ENCODE measurements at places on chromosomes 7 and 10. TPM values are rescaled to one million over a fixed set of nuclear protein-coding genes. Genes with fewer than 3 reads are reported as not detected.

DNA sequence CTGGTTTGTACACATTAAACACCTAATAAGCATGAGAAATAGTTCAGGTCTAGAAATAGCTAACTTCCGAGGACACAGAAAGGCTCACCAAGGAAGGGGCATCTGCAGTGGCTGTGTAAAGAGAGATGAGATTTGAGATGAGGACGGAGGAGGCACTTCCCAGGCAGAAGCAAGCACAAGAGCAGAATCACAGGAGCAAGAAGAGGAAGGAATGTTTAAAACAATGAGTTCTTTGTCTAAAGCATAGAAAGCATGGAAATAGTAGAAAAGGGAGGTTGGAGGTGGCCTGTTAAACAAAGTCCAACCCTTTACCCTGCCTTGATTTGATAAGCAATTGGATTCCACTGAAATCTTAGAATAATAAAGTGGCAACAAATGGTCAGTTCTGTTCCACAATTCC, 11.6 kb upstream of the PON3 start:
- no peak for DNase-seq

DNA sequence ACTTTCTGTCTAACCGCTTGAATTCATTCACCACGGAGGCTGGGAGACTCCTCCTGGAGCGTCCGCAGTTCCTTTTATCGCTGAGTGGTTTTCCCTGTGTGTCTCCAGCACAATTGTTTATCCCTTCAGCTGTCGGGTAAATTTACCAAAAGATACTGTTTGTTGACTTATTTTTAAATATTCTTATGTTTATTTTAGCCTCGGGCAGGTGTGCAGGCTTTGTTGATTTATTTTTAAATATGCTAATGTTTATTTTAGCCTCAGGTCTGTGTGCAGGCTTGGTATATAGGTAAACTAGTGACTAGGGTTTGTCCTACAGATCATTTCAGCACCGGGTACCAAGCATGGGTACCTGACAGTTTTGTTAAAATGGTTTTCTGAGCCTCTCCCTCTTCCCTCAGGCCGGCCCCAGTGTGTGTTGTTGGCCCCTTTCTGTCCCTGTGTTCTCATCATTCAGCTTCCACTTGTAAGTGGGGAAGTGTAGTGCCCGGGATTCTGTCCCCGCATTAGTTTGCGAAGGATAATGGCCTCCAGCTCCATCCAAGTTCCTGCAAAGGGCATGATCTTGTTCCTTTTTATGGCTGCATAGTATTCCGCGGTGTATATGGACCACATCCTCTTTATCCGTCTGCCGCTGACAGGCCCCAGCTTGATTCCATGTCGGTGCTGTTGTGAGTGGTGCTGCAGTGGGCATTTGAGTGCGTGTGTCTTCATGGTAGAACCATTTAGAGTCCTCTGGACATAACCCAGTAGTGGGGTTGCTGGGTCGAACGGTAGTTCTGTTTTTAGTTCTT, 5.3 kb downstream of the GET4 start:
- no peak for DNase-seq

DNA sequence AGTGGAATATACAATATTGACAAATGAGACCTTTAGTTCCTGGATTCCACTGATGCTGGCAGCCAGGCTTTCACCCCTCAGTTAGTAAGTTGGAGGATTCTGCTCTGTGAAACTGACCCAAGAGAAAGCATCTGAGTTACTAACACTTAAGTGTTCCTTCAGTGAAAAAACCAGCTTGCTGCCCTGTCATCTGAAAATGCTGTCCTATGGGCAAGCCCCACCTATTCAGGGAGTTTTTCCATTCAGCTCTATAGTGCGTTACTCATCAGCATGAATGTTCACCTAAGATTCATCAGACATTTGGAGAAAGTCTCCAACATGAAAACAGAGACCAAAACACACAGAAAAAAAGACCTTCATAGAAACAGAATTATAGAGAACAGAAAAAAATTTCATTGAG, 37.9 kb downstream of the PRPF18 start:
- no peak for DNase-seq

- DNase-seq = no peak
These were observed 17.6 kb upstream of the BHLHA15 start for GRCh38 chr7:98193474-98194180.

GRCh38 chr7:21773326-21773725, 172.4 kb downstream of the CDCA7L start:
- DNase-seq = no peak

The SSC4D gene
- 0.91 TPM for total RNA-seq

DNA sequence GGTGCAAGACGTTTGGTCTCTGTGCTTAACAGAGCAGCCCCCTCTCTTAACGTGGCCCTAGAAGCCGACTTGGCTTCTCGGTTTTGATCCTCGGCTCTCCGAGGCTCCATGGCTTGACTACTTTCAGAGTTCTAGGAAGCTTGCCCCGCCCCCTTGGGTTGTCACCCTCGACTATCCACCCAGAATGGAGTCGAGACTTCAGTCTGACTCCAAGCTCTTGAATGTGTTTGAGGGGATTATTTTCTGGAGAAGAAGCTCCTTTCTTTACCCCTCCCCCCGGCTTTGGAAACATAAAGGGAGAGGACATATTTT, 448 bp downstream of the SEC24C start:
- peak; percentile 81 for DNase-seq

GRCh38 chr10:76881477-76882220, 756.0 kb downstream of the KCNMA1 start:
- peak; percentile 6 for DNase-seq

DNA sequence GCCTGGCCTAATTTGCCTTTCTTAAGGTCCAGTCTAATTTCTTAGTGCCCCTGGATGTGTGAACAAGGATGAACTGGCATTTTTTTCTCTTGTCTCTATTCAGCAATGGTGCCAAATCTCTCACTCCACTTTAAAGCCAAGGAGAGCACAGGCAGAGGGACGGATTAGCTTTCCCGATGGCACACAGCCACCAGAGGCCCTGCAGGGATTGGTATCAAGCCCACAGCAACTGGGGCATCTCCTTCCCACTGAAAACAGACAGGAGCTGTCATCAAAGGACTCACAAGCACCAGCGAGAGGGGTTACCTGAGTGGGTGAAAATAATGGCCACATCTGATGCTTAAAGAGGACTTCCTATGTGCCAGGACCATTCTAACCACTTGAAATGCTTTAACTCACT, 83.1 kb downstream of the ITIH5 start:
- no peak for DNase-seq

The GPR15LG gene
- not detected for total RNA-seq

The CPVL gene
- total RNA-seq = not detected

The ALOX5 gene
- 0.21 TPM for total RNA-seq

The SRRM3 gene
- total RNA-seq = not detected

The METTL27 gene
- total RNA-seq = 2.2 TPM

- peak; percentile 15 for DNase-seq
These were observed 12.9 kb downstream of the MMRN2 start for GRCh38 chr10:86944471-86944870.

The VWA2 gene
- not detected for total RNA-seq

The DKK1 gene
- total RNA-seq = not detected

The TCAF2 gene
- 50.6 TPM for total RNA-seq

GRCh38 chr10:46552526-46553237, 3.8 kb downstream of the GPRIN2 start:
- DNase-seq = no peak

DNA sequence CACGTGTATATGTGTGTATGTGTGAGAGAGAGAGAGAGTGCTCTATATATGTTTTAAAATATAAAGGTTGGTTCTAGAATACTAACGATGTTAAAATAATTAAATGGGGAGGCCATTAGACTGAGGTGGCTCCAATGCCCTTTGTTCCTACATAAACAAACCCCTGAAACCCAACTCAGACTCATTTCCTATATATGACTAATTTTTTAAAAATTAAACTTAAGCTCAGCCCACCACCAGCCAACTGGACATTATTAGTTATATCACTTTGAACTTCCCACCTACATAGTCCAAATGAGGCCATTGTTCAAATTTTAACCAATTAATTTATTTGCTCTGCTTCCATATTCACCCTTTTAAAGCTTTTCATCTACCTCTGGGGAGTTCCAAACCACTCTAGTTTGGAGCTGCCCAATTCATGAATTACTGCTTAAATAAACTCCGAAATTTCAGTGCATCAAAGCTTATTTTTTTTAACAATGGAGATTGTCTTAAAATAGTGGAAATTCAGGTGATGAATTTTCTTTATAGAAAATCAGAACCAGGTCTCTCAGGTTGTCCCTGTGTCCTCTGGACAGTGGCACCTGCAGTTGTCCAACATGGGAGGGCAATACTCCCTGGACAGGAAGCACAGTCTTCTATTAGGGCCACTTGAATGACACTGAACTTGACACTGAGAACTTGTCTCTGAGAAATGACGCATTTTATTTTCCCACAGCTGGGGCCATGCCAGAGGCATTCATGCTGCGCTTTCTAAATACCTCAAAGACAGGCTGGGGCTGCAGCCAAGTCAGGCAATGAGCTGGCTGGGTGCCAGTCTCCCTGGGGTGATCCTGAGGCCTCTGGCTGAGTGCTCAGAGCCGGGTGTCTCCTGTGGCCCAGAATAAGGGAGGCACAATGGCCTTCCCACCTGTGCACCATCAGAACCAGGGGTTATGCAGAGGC, 109.5 kb upstream of the TMEM72 start:
- DNase-seq = no peak

The SPDYE2 gene
- not detected for total RNA-seq

DNA sequence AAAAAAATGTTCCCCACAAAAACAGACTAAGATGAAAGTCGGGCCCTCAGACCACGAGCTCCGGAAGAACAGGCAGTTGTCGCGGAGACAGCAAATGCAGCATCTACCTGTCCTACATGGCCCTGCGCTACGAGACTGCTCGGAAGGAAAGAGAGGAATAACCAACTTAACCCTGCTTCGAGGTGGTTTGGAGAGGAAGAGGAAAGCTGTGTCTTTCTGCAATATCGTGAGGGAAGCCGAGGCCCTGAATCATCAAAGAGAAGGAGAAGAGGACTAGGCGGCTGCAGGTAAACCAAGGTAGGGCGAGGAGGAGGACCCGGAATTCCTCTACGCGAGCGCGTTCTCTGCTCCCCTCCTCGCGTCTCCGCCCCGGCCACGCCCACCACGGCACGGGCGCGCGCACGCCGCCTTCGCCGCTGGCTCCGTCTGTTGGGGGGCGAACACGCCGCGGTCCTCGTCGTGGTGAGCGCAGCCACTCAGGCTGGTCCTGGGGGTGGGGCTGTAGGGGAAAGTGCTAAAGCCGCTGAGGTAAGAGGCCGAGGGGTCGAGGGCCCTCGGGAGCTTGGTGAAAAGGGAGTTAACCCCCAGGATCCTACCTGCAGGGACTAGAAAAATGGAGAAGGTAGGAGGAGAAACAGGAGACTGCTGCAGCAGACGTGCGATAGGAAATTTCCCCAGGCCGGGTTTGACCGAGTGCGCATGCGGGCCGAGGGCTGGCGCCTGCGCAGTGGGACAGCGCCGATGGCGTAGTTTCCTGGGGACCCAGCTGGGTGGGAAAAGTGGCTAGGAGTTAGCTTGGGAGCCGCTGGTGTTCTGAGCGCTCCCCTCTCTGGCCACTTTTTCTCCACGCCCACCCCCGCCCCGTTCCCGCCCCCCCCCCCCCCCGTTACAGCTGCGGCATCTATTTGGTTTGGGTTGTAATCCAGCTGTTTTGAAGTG, at the start of the genes ANAPC16 and ASCC1:
Gene ANAPC16 (plus strand): TSS at position 402 of the 939 bp plus-strand sequence. CDS start 7,903 bp downstream, outside the sequence.
Gene ASCC1 (minus strand): TSS at position 666 of the 939 bp plus-strand sequence. CDS start 2,978 bp downstream, outside the sequence.
- DNase-seq = peak; percentile 96

The HMX2 gene
- 0.28 TPM for total RNA-seq

The MINDY4 gene
- total RNA-seq = 1.7 TPM

The ACSM6 gene
- not detected for total RNA-seq

The PIK3AP1 gene
- 2.7 TPM for total RNA-seq

The EPO gene
- total RNA-seq = not detected

The C7orf57 gene
- total RNA-seq = 0.46 TPM

The RBP4 gene
- not detected for total RNA-seq

The PCDH15 gene
- total RNA-seq = not detected

The ANKRD30A gene
- not detected for total RNA-seq

The CCL24 gene
- not detected for total RNA-seq

DNA sequence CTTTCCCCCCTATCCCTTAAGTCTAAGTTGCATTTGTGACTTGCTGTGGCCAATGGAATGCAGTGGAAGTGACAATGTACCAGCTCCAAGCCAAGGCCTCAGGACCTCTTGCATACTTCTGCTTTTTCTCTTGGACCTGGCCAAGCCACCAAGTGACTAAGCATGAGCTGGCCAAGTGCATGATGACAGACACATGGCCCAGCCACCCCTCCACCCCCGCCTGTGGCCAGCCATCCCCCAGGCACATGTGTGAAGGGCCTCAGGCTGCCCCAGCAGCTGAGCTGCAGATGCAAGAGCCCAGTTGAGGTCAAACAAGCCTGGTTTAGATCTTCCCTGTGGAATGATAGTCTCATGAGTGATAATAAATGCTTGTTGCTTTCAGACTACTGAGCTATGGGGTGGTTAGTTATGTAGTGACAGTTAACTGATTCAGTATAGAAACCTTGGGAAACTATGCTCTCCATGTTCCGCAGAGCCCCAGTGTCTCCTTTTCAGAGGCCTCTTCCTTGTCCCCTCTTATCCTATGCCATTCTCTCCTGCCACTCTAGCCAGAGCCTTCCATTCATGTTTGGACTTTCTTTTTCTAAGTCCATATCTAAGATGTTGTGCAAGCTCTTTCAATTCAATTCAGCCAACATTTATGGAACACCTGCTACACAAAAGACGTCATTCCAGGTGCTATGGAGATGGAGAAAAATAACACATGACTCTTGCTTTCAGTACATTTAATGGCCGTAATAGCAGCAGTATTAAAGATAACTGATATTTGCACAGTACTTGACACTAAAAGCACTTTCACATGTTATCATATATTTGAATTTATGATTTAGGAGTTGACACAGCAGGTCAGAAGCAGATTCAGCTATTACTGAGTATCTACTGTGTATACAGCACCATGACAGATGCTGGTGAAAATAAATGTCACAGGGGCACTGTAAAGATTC, 55.5 kb upstream of the LOXL4 start:
- DNase-seq = peak; percentile 22

GRCh38 chr7:164882-165660, 27.3 kb upstream of the FAM20C start:
- DNase-seq = no peak

DNA sequence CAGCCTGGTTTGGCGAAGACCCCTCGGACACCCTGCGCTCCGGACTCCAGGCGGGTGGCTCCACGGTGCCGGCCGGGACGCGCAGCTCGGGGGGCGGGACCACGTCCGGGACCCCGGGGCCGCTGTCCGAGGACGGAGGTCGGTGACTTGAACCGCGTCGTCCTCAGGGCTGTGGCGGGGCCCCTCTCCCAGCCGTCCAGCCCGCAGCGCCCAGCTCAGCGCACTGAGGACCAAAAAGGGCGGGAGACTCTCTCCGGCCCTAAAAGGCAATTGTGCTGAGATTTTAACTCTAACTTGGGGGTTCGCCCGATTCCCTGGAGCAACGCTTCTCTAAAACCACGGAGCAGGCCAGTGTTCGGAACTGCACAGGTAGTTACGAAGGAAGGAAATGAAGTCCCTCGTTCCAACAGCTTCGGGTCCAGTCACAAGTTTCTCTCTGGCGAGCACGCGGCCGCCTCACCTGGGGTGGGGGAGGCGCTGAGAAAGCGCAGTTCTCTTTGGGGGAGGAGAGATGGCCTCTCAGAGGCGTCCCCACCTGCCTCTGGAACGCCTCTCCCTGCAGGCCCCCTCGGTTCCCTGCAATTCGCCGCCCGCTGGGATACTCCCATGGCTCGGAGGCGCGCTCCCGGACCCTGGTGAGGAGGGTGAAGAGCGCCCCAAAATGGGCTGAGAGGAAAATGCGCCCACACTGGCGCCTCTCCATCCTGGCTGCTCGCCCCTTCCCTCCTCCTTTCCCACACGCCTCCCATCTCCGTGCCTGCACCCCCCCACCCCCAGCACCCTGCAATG, 352.7 kb downstream of the DNAJB6 start:
- no peak for DNase-seq

- DNase-seq = peak; percentile 49
These were observed at the start of gene ADRA2A for GRCh38 chr10:111076682-111077478. ADRA2A (plus strand) TSS chr10:111077029; CDS start chr10:111077997, 968 bp downstream.

The ITPRID1 gene
- total RNA-seq = not detected

All from activated CD4-positive, alpha-beta T cell treated with anti-CD3 and anti-CD28 coated beads for 36 hours (primary cell).